ENCODE measurements at places on chromosomes 11 and 22.

GRCh38 chr11:11141065-11141464, 212.0 kb downstream of the CSNK2A3 start:
- DNase-seq: no peak

- no peak for DNase-seq
Measured at GRCh38 chr11:59172345-59173079, 580 bp downstream of the DTX4 start.

GRCh38 chr11:42591841-42592240, 720.0 kb upstream of the API5 start:
- no peak for DNase-seq

- DNase-seq: no peak
Measured at GRCh38 chr22:44698531-44699421, 3.2 kb upstream of the PRR5 start.

- DNase-seq: no peak
Measured at GRCh38 chr22:36856792-36857135, 4.0 kb upstream of the NCF4 start.

- no peak for DNase-seq
Measured at GRCh38 chr22:23878219-23878618, 16.0 kb upstream of the MIF start.

DNA sequence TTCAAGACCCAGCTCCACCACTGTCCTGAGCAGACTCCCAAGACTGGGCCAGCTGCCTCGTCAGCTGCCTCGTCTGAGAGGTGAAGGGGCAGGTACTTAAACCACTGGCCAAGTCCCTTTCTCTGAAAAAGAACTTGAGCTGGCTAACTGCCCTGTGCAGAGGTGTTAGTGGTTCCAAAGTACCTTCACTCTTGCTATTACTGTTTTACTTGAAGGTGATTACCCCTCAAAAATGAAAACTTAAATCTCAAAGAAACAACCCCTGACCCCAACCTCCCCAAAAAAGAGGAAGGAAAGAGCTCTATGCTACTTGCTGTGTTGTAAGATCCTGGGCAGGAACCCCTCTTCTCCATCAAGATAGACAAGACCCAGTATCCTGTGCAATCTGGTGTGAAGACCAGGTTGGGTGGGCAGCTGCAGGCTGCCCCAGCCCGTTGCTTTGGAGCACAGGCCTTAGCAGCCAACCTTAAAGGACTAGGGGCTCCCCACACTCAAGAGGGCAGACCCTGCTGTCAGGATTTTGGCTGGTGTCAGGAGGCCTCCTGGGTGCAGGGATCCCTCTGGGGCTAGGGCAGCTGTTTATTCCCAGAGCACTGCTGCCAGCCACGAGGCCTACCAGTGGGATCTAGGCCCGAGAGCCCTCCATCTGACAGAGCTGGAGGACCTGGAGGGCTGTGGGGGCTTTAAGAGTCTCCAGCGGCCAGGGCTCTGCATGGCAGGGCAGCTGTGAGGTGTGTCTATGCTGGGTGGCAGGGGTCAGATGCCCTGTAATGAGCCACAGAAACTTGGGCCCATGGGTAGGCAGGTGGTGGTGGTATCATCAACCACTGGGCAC, 13.0 kb downstream of the GUCD1 start:
- DNase-seq: no peak

GRCh38 chr22:23836281-23836680, 2.5 kb downstream of the DERL3 start:
- no peak for DNase-seq

DNA sequence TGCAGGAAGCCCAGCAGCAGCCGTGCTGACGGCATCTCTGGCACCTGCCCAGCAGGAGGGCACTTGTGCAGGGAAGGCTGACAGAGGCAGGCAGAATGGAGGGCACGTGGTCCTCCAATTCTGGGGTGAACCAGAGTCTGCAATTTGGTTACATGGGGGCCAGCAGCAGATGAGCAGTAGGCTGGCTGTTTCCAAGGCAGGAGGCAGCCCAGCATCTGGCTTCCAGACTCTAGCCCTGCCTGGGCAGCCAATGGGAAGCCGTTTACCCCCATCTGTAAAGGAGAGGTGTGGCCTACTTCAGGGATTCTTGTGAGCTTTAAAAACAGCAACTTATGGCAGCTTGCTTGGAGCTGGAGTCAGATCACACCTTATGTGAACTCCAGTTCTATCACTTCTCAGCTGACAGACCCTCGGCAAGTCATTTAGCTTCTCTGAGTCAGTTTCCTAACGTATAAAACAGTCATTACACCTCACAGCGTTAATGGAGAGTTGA, 27.9 kb upstream of the RASL10A start:
- no peak for DNase-seq

- no peak for DNase-seq
Measured at GRCh38 chr11:66880496-66881450, 23.9 kb downstream of the LRFN4 start.

DNA sequence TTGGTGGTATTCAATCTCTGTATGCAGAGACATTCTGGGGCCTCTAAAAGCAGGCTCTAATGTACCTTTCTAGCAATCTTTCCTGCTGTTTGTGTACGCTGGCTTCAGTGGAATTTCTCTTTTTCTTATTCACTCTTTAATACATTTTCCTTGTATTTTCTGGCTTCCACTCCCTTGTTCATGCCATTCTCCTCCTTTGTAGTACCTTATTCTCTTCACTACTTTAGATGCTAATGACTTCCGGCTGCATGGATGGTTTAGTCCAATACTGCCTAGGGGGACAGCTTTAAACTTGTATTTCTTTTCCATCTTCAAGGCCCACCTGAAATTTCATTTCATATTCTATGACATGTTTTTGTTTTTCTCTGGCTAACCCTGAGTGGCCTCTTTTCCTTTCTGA, 40.2 kb downstream of the DDX10 start:
- DNase-seq: no peak

GRCh38 chr22:24063361-24063760, 52.3 kb downstream of the CABIN1 start:
- no peak for DNase-seq

DNA sequence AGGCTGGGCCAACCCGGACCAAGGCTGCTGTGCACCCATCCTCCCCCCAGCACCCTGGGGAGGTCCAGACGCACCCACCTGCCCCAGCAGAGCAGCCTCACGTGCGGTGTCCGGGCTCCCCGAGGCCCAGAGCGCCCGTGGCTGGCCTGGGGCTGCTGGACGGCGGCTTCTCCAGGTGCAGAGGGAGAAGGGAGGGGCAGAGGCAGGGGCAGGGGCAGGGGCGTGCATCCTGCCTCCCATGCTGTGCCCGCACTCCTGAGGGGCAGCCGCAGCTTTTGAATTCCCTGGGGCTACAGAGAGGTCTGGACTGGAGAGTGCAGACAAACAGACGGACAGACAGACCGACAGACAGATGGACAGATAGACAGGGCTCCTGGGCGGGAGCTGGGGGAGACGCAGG, 83.6 kb upstream of the PRR5 start:
- DNase-seq: no peak

GRCh38 chr22:20186183-20186870, 35.5 kb upstream of the CCDC188 start:
- no peak for DNase-seq

GRCh38 chr22:30114361-30114760, 34.1 kb downstream of the HORMAD2 start:
- no peak for DNase-seq

All from hematopoietic multipotent progenitor cell treated with erythropoietin and hydrocortisone succinate and interleukin-3 and kit ligand, for 17 days (in vitro differentiated cells).